Activated CD8-positive, alpha-beta memory T cell treated with anti-CD3 and anti-CD28 coated beads for 1 hour (primary cell): ENCODE measurements at places on chromosomes 2 and 18.

- no peak for DNase-seq
These were observed 1269.4 kb upstream of the CHAC2 start for GRCh38 chr2:52498077-52498750.

GRCh38 chr2:85405201-85406059 lies 4.7 kb downstream of the CAPG start:
- peak; percentile 46 for DNase-seq

GRCh38 chr2:75790814-75791467 lies 80.2 kb upstream of the GCFC2 start:
- DNase-seq, result no peak

GRCh38 chr2:60948926-60949579 lies 67.7 kb downstream of the REL start:
- no peak for DNase-seq

DNA sequence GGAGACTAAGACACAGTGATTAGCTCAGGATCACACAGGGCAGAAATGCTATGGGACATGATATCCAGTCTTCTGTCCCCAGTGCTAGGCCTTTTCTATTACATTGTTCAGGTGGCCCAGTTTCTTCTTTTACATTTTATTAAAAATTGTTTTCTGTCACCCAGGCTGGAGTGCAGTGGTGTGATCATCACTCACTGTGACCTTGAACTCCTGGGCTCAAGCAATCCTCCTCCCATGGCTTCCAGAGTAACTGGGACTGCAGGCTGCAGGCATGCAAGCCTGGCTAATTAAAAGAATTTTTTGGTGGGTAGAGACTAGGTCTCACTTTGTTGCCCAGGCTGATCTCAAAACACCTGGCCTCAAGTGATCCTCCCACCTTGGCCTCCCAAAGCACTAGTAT lies 15.4 kb downstream of the PDK1 start:
- DNase-seq, result no peak

DNA sequence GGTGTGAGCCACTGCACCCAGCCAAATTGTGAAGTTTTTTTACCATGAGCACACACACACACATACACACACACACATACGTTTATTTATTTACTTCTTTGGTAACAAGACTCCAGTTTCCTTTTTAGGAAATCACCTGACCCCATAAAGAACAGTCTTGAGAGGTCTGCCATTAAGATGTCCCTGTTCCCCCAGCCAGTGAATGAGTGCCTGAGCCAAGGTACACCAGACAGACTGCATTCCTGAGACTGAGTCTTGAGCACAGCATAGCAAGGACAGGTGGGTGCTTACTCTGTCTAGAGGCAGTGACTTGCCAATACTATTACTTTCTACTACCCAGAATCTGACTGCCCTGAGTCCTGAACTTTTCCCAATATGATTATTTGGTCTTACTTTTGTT lies 167.2 kb upstream of the SATB2 start:
- no peak for DNase-seq

- no peak for DNase-seq
These were observed 9.8 kb upstream of the MREG start for GRCh38 chr2:216023055-216023648.
